ENCODE measurements at places on chromosomes 11 and 22.
A peak's percentile ranks its signal among the peaks of the same experiment; 100 is the strongest.

GRCh38 chr11:118263695-118264568 lies at the start of gene MPZL2:
TSS of gene MPZL2 (minus strand) at chr11:118264297. CDS start at chr11:118264153, 144 bp downstream.
- no peak for DNase-seq

DNA sequence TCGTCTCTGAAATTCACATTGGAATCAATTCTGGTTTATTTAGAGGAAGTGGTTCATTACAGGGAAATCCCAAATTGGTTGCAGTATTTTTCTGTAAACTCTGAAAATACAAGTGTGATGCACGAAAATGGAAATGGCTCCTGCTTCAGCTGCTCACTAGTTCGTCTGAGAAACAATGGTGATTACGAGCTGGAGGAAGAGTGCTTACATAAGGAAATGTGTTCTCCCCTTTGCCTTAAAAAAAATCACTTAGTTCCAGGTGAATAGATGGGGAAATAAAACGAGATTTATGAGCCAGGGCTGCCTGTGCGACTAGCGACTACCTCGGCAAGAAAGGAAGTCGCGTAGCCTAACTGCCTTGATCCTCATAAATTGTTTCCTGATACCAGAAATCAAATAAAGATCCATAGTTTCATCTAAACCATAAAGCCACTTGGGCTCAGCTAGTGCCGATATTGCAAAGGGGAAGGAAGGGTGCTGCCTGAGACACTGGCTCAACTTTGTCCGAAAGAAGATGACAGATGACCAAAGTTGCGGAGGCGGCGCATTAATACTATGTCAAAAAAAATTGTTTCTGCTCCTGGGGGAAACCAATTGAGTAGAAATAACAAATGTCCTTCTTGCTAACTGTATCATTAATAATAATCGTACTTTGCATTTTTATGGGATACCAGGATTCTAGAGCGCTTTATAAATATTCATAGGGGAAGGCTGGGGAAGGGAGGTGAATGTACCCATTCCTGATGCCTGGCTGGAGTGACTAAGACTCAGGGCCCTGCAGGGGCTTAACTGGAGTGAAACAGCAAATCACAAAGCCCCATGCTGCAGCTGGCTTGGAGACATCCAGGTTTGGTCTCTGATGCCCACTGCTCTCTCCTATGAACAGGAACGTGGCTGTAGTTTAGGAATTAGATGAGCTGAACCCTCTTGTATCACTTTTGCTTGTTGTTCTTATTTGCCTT lies 185.7 kb downstream of the BLID start:
- DNase-seq: peak; percentile 39

DNA sequence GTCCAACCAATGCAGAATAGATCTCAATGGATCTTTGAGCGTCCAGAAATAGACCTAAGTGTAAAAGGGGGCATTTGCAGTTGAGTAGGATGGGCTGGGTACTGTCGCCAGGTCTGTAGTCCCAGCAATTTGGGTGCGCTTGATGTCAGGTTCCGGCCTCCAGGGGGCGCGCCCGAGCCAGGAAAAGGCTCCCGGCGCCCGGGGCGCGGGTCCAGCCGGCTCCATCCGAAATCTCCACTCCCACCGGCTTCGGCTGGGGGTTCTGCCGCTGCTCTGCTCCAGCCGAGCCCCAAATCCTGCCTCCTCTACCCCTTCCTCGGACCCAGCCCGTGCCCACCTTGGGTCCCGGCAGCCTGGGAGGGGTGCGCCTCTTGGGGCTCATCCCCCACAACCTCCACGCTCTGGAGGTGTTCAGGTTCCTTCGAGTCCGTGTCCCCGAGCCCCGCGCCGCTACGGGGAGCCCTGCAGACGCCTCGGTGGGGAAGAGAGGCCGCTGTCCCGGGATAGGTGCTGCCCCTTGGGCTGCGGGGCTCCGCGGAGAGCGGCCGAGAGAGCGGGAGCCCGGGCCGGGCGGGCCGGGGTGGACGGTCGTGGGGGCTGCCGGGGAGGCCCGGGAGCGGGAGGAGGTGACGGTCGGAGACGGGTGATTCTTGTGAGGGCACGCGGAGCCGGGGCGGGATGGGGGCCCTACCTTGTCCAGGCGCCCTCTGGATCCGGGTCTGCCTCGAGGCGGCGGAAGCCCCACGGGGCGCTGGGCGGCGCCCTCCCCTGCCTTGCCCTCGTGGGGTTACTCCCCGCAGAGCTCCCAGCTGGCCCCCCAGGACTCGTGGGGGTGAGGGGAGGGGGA lies 13.0 kb upstream of the CYB5R3 start:
- peak; percentile 89 for DNase-seq

DNA sequence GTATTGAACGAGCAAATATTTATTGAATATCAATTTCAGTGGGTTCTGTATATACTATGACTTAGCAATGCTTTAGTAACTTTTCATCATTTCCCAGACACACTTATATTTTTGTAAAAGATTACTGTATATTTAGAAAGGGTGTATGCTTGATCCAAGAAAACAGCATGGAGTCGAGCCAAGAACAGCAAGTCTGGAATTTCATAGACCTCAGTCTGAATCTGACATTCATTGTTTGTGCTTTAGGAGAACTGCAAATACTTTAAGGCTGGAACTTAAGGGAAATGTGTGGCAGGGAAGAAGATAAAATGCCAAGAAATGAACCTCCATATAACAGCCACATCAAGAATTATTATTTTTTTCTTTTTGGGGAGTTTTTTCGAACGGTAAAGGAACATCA lies 1156.8 kb downstream of the LRRC4C start:
- DNase-seq: no peak

- DNase-seq: no peak
These were observed 10.3 kb downstream of the APOL4 start for GRCh38 chr22:36191106-36191836.

- DNase-seq: no peak
These were observed 7.6 kb downstream of the APOBEC3A start for GRCh38 chr22:38964989-38965388.

- no peak for DNase-seq
These were observed 43.9 kb downstream of the KIRREL3 start for GRCh38 chr11:126956635-126957034.

- no peak for DNase-seq
These were observed 34.3 kb downstream of the MYEOV start for GRCh38 chr11:69328231-69328630.

DNA sequence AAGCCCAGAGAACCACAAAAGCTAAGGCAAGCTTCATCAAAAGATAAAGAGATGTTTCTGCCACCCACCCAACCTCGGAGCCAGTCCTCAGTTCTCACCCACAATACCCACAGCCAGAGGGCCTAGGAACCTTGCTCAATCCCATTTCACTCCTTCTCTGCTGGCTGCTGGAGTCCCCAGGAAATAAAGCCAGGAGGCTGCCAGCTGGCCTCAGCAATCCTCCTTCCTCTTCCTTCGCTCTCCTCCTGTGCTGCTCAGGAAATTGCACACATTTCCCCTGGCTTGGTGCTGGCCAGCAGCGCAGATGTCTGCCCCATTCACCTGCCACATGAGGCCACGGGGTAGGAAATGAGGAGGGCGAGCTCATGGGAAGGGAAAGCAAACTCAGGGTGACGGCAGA lies 91.8 kb upstream of the LDLRAD3 start:
- DNase-seq: no peak

Measured in GM20000 (cell line).